ENCODE measurements at places on chromosomes 12 and 14. TPM values are rescaled to one million over a fixed set of nuclear protein-coding genes. Genes with fewer than 3 reads are reported as not detected.
A peak's percentile ranks its signal among the peaks of the same experiment; 100 is the strongest.

DNA sequence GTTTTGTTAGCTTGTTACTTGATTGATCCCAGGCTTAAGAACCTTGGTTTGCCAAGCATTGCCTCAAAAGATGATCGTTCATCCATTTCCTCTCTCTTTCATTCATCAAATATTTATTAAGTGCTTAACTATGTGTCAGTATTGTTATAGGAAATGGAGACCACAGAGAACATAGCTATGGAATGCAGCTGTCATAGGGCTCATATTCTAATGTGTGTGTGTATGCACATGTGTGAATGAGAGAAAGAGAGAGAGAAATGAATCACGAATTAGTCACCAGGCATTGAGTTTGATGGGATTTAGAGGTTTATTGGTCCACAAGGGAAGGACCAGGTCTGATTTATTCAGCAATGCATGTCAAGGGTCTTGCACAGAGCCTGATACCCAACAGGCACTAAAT, 71.0 kb upstream of the FBXO21 start:
- no peak overlapping the region for H3K27ac ChIP-seq
- H3K36me3 ChIP-seq, result peaks cover 14% of the 10 kb centered on the region
- H3K4me3 ChIP-seq, result no peak overlapping the region
- peak; percentile 80 for DNase-seq
- no peaks in the 10 kb centered on the region for H3K4me1 ChIP-seq

GRCh38 chr12:58395470-58395869, 454.1 kb downstream of the ATP23 start:
- no peaks in the 10 kb centered on the region for H3K27me3 ChIP-seq
- H3K27ac ChIP-seq, result no peak overlapping the region
- H3K4me3 ChIP-seq, result no peak overlapping the region
- DNase-seq, result no peak

- H3K4me1 ChIP-seq, result no peaks in the 10 kb centered on the region
- no peak for DNase-seq
- no peak overlapping the region for H3K27ac ChIP-seq
- no peaks in the 10 kb centered on the region for H3K27me3 ChIP-seq
These were observed 1019.8 kb downstream of the GALC start for GRCh38 chr14:86973177-86973576.

GRCh38 chr12:109724321-109724892, 10.8 kb downstream of the FAM222A start:
- DNase-seq, result no peak
- H3K4me3 ChIP-seq, result no peak overlapping the region
- no peaks in the 10 kb centered on the region for H3K27me3 ChIP-seq

- H3K4me3 ChIP-seq, result no peak overlapping the region
- H3K36me3 ChIP-seq, result no peaks in the 10 kb centered on the region
- H3K27me3 ChIP-seq, result no peaks in the 10 kb centered on the region
These were observed 8.3 kb upstream of the GPR162 start for GRCh38 chr12:6813363-6813762.

GRCh38 chr12:132124766-132125425, 19.2 kb downstream of the DDX51 start:
- H3K4me1 ChIP-seq, result no peaks in the 10 kb centered on the region
- no peak for DNase-seq
- no peak overlapping the region for H3K4me3 ChIP-seq
- peaks cover 6% of the 10 kb centered on the region for H3K36me3 ChIP-seq

- DNase-seq, result no peak
- H3K36me3 ChIP-seq, result no peaks in the 10 kb centered on the region
- H3K4me3 ChIP-seq, result no peak overlapping the region
- H3K27ac ChIP-seq, result no peak overlapping the region
- no peaks in the 10 kb centered on the region for H3K27me3 ChIP-seq
- H3K4me1 ChIP-seq, result no peaks in the 10 kb centered on the region
These were observed 45.5 kb downstream of the PAWR start for GRCh38 chr12:79645235-79645630.

- H3K4me1 ChIP-seq, result no peaks in the 10 kb centered on the region
- no peak for DNase-seq
- H3K27ac ChIP-seq, result no peak overlapping the region
These were observed 476.5 kb downstream of the APAF1 start for GRCh38 chr12:99121546-99121945.

GRCh38 chr14:91888641-91889476, 21.5 kb upstream of the TC2N start:
- no peaks in the 10 kb centered on the region for H3K36me3 ChIP-seq
- no peak for DNase-seq
- H3K27me3 ChIP-seq, result no peaks in the 10 kb centered on the region
- H3K27ac ChIP-seq, result no peak overlapping the region
- no peaks in the 10 kb centered on the region for H3K4me1 ChIP-seq
- H3K4me3 ChIP-seq, result no peak overlapping the region

- no peak for DNase-seq
- no peak overlapping the region for H3K4me3 ChIP-seq
- H3K27me3 ChIP-seq, result no peaks in the 10 kb centered on the region
- no peaks in the 10 kb centered on the region for H3K36me3 ChIP-seq
These were observed 101.9 kb downstream of the PAPLN start for GRCh38 chr14:73339206-73339605.

DNA sequence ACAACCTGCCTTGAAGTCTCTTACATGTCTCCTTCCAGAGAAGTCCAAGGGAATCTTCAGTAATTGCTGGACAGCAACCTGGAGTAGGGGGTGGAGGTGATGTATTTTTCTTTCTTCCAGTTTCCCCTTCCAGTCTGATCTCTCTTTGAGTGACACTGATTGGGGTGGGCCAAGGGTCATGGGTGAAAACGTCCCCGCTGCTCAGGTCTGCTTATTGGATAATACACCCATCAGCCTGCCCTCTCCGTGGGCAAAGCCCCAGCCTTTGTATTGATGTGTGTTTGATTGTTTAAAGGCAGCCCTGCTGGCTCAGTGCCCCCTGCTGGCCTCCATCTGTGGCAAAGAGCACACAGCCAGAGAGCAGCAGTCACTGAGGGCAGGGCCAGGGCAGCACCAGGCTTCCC, 35.7 kb upstream of the ATP2A2 start:
- H3K4me3 ChIP-seq, result no peak overlapping the region
- no peak overlapping the region for H3K27ac ChIP-seq
- H3K36me3 ChIP-seq, result no peaks in the 10 kb centered on the region
- DNase-seq, result peak; percentile 44

- DNase-seq, result no peak
- H3K36me3 ChIP-seq, result peaks cover 14% of the 10 kb centered on the region
- H3K27me3 ChIP-seq, result no peaks in the 10 kb centered on the region
- H3K4me3 ChIP-seq, result no peak overlapping the region
- H3K27ac ChIP-seq, result no peak overlapping the region
These were observed 2.4 kb downstream of the NR4A1 start for GRCh38 chr12:52053536-52054209.

DNA sequence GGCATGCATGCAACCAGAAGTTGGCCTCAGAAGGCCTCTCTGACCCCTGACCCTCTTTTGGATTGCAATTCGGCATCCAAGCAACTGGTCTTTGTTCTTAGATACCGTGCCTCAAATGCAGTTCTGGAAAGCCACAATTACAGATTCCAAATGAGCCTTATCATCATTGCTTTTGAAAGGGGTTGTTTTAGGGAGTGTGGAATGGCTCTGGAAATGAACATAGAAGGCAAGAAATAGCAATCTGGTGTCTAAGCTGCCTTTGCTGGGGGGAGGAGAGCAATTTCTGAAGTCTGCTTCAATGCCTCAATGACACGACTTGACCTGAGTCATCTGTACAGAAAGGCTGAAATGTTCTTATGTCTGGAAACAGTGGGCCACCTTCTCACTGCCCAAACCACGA, 250.1 kb downstream of the NUAK1 start:
- no peaks in the 10 kb centered on the region for H3K4me1 ChIP-seq
- H3K27ac ChIP-seq, result no peak overlapping the region
- H3K27me3 ChIP-seq, result no peaks in the 10 kb centered on the region
- no peaks in the 10 kb centered on the region for H3K36me3 ChIP-seq
- no peak overlapping the region for H3K4me3 ChIP-seq

GRCh38 chr12:117105902-117106301, 6.7 kb upstream of the TESC start:
- no peak overlapping the region for H3K4me3 ChIP-seq
- no peak for DNase-seq
- no peaks in the 10 kb centered on the region for H3K4me1 ChIP-seq
- H3K36me3 ChIP-seq, result no peaks in the 10 kb centered on the region
- H3K27ac ChIP-seq, result no peak overlapping the region

Gene NYNRIN
- 8.6 TPM for total RNA-seq

Gene SLC6A12
- not detected for total RNA-seq

Gene RASAL1
- not detected for total RNA-seq

Gene DPF3
- total RNA-seq, result 15.7 TPM

Gene SYNDIG1L
- not detected for total RNA-seq

Gene BEGAIN
- 1.3 TPM for total RNA-seq
